ENCODE measurements at places on chromosomes 6 and 20.

DNA sequence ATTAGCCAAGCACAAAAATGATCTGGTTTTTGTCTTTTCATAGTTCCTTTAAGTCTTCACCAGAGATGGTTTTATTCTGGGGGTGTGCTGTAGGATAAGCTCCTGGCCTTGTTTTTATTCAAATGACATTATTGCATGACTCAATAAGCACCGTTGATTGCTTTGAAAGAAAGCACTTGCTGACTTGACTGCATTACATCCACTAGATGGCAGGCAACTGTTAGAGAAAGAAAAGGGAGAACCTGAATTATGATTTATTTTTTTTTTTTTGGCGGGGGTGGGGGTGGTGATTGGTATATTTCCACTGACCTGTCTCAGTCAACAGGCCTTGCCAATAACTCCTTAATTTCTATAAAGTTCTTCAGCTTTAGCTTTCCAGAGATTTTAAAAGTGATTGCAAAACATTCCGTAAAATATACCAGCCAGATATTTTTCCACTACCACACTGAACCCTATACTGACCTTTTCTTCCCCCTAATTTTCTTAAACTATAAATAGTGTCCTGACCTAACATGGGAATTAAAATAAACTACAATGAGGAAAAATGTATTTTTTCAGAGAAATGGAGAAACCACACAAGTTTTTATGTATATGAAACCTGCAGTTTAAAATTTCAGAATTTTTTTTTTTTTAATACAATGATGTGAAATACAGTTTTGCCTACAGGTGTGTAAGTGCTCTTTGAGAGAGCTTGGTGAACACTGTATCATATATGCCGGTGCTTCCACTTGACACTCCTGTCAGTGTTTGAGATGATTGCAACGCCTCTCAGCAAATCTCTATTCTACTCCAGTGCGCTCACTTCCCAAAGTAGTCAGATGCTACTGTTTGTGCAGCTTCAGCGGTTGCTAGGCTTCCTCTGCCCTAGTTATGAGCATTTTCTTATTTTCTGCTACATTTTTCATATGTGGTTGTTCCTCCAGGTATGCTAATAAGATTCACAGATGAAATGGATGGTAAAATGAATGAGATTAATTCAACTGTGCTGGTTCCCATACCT is 274.3 kb downstream of the CD109 start:
- peak; percentile 46 for DNase-seq

DNA sequence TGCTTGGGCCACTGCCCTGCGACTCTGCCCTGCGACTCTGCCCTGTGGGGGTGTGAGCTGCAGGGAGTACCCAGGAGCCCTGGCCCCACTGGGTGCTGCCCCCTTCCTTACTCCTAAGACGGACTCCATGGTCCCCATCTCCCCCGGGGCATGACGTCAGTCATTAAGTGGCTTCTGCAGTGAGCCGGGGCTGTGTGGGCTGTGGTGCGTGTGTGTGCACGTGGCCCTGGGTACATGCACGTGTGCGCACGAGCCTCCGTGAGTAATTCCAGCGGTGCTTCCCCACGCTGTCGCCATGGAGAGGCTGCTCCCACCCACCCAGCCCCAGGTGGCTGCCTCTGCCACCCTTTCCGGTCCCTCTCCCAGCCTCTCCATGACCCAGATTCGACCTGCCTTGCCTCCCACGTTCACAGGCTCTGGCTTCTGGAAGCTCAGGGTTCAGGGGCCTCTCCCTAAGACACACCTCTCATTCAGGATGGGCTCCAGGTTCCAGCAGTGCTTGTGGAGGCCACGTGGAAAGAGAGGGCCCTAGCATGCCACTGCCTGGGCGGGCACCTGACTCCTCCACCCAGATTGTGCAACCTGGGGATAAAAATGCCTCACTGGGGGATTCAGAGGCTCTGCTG is 88.3 kb downstream of the DLGAP4 start:
- no peak for DNase-seq

DNA sequence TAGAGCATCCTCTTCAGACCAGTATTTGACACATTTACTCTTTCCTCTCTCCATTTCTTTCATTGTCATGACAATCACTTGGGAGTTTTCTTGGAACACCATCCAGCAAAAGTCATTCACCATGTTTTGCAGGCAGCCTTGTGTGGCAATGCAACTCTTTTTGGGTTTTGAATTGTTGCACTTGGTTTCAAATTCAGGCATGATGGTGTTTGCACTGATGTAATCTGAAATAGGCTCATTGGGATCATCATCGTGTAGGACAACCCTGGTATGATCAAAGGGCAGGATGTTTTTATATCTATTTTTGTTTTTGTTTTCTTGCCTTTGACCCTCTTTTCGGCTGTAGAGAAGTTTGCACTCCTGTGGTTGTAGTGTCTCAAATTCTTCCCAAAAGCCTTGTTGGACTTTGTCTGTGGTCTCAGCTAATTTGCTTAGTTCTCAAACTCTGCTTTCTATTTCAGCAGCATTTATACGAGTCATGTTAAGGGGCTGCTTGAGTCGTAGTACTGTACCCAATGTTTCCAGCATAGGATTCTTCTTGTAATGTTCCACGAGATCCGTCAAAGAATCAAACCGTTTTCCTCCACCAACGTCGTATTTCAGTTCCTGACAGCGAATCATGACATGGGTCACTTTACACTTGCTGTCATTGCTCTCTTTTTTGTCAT is 160.8 kb upstream of the TNFAIP3 start:
- DNase-seq, result no peak

DNA sequence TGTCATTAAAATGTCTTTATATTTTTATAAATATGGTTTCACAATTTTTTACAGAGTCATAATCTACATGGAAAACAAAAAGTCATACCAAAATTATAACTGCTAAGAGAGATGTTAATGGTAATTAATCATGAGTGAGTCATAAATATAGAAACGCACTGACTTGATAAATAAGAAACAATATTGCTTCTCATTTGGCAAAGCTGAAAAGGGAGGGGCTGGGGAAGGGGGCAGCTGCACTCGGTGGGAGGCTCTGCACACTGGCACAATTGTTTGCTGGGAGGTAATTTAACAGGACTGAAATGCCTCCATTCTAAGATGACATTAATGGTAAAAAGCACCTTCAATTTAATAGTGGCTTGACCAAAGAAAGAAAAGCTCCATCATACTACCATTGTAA is 133.3 kb upstream of the AGPAT4 start:
- DNase-seq, result no peak

- peak; percentile 99 for DNase-seq
Observed at GRCh38 chr20:51366155-51366886, 176.2 kb downstream of the NFATC2 start.

DNA sequence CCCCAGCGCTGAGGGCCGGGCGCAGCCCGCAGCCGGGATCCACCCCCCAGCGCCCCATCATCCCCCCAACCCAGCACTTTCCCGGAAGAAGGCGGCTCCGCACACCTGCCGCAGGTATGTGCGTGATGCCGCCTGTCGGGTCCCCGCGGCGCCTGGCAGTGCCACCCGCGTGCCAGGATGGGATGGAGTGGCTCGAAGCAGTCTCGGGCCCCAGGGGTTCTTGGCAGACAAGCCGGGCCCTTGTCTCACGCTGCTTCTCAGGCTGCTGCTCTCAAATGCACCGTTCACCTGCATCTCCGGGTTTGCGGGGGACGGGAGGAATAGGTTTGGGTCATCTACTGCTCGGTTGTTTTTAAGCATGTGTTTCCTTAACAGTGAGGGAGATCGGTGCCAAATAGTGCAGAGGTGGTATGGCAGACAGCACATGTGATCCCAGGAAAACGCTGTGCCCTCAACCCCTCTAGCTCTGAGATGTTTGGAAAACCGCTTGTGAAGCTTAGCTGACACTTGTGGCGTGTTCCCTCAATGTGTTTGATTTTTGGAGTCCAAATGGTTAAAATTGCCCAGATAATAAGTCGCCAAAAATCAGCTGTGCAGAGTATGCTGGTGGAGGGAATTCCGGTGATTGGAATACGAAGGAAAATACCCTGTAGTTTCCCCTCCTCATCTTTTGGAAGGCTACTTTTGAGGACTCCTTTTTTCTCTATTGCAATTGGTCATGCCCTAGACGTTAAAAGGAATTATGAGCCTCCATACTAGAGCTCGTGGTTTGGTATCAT is 926 bp downstream of the MYLIP start:
- DNase-seq, result no peak

GRCh38 chr6:161458201-161458951 is 184.5 kb upstream of the AGPAT4 start:
- DNase-seq, result no peak

- no peak for DNase-seq
Observed at GRCh38 chr6:2179241-2179640, 66.2 kb downstream of the GMDS start.

GRCh38 chr20:34475979-34476736 is 40.1 kb upstream of the DYNLRB1 start:
- DNase-seq, result no peak

DNA sequence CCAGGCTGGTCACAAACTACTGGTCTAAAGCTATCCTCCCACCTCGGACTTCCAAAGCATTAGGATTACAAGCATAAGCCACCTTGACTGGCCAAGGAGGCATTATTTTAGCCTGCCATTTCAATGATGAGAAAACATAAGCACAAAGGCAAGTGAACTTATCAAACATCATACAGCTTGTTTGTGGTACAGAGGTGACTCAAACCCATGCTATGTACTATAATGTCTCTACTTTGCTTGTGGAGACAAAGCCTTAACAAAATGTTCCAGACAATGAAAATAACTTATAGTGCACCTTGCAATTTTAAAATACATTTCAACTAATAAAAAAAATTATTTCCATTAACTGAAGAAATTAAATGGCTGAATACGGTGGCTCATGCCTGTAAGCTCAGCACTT is 26.2 kb downstream of the HDAC2 start:
- no peak for DNase-seq

DNA sequence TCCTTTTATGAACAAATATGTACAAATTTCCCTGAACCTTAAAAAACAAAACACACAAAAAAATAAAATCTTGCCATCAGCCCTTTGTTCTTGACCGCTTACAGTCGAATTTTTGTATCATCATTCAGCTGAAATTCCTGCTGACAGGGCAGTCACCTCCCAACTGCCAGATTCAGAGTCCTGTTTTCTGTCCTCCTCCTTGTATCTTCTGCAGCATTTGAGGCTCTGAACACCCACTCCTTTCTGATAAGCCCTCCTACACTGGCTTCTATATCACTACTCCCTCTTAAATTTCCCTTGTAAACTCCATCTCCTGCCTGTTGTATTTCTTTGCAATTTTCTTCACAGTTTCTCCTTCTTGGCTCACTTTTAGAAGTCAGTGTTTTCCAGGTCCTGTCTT is 77.8 kb upstream of the CCN6 start:
- no peak for DNase-seq

DNA sequence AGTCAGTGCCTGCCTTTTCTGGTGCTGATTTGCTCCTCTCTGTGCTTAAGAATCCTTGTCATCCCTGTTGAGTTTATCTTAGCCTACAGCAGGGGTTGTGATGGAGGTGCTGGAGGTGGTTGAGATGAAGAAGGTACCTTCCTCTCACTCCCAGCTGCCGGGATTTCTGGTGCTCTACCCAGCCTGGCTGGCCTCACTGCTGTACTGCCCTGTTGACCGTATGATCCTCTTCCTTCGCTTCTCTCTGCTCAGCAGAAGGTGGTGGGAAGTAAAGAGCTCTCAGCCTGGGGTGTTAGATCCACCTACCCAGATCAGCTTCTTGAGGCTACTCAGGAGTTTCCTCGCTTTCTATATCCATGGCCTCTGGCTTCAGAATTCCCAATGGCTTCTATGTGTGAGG is 101.0 kb upstream of the NXT1 start:
- no peak for DNase-seq

DNA sequence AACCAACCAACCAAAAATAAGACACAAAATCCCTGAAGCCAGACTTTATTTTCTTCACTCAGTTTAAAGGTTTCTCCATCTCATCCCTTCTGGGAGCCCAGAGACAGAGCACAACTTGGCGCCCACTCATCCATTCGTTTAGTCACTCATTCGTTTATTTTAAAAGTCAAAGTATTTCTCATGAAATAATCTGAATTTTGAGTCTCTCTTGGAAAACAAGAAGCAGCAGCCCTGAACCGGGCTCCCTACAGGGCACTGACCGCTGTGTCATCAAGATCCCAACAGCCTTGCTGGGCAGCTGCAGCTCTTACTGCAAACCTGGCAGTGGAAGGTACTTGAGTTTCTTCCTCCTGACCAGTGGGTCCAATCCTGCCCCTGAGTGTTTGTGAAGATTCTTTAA is 171.6 kb downstream of the THBS2 start:
- DNase-seq, result no peak

DNA sequence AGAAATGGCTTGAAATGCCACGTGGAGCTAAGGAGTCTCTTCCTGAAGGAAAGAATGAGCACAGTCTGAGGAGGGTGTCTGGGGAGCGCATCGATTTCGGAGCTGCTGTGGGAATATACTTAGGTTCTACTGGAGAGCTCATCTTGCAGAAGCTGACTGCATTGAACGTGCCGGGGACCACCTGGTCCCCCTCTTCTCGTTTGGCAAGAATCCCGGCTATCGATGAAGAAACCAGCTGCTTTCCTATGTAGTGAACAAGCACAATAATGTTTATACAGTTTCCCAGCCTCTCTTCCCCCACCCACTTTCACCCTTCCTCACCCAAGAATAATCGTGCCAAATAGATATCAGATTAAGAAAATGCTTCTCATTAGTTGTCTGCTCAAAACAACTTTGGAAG is 242.5 kb downstream of the PACRG start:
- no peak for DNase-seq

DNA sequence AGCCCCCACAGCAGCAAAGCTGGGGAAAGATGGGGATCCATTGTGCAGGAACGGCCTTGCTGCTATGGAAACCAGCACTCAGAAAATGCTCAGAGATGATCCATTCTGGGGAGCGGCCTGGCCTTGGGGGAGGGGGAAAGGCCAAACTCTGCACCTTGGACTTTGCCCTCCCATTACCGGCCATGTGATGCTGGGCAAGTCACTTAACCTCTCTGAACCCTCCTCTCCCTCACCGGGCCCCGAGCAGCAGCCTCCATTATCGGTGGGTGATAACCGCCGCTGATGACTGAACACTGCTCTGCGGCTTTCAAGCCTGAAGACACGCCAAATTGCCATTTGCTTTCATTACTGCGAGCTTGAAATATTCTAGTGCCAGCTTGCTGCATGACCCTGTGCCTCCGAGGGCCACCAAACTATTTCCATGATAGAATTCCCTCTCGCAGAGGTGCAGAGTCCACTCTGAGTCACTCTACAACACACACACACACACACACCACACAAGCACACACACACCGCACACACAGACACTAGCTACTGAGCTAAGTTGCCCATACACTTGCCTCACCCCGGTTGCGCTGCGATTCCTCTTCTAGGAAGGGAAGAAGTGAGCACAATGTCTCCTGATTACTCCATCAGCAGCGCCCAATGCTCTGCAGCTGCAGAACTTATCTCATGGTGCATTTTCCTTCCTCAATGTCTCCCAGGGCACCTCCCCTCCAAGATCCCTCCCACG is 20.6 kb upstream of the SIRPA start:
- no peak for DNase-seq

DNA sequence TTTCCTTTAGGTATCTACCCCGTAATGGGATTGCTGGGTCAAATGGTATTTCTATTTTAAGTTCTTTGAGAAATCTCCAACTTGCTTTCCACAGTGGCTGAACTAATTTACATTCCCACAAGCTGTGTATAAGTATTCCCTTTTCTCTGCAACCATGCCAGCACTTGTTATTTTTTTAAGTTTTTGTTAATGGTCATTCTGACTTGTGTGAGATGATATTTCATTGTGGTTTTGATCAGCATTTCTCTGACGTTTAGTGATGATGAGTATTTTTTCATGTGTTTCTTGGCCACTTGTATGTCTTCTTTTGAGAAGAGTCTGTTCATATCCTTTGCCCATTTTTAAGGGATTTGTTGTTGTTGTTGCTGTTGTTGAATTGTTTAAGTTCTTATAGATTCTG is 871.1 kb downstream of the KIF16B start:
- no peak for DNase-seq

GRCh38 chr6:2909718-2910117 is 6.6 kb upstream of the SERPINB9 start:
- DNase-seq, result no peak

All from AG09309 (cell line).